ENCODE measurements at places on chromosomes 16 and 17.

- DNase-seq: no peak
Measured at GRCh38 chr16:74931445-74931844, 53.5 kb downstream of the WDR59 start.

- no peak for DNase-seq
Measured at GRCh38 chr16:75012380-75013081, 13.7 kb downstream of the ZNRF1 start.

DNA sequence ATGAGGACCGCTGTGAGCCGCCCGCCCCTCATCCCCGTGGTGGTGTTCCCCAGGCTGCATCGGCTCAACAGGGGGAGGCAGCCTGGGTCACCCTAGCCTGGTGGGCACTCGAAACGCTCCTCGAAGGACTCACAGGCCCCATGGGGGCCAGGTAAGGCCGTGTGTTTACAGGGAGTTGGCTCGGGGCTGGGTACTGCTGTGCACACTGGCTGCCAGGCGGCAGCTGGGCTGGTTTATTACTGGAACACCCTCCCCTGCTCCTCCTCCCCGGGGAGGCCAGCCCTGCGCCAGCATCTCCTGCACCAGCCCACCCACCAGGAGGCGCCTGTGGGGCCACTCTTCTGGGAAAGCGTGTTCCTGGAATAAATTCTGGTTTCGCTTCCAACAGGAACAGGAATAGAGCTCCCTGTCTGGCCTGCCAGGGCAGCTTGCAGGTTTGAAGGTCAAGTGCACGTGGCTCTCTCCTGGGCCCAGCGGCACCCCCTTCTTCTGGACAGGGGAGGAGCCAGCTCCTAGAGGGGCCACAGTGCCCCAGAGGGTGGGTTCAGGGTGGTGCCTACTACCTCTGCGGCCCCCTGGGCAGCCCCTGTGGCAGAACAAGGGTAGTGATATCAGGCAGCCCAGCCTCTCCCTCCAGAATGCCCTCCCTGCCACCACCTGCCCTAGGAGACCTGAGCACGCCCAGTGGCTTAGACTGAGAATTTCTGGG is 11.3 kb downstream of the MCRIP1 start:
- DNase-seq: no peak

GRCh38 chr17:69551212-69552010 is 136.9 kb downstream of the MAP2K6 start:
- no peak for DNase-seq

- no peak for DNase-seq
Measured at GRCh38 chr16:11138769-11139325, 117.2 kb downstream of the SOCS1 start.

All from activated T-helper 1 cell treated with anti-CD3 and anti-CD28 coated beads, Interleukin-2, amount 50 U/mL, for 16 hours (primary cell).